Colonic mucosa (tissue), 4 donors: ENCODE measurements at places on chromosomes 7 and 10. TPM values are rescaled to one million over a fixed set of nuclear protein-coding genes. Genes with fewer than 3 reads are reported as not detected.

GRCh38 chr7:102077081-102077480, 209.6 kb upstream of the SH2B2 start:
- DNase-seq = no peak

ZNF804B gene
- not detected for total RNA-seq

GRCh38 chr10:17236468-17237148, 8.6 kb downstream of the VIM start:
- no peak for DNase-seq

GRCh38 chr7:51033727-51034520, 251.2 kb upstream of the GRB10 start:
- DNase-seq = no peak

DNA sequence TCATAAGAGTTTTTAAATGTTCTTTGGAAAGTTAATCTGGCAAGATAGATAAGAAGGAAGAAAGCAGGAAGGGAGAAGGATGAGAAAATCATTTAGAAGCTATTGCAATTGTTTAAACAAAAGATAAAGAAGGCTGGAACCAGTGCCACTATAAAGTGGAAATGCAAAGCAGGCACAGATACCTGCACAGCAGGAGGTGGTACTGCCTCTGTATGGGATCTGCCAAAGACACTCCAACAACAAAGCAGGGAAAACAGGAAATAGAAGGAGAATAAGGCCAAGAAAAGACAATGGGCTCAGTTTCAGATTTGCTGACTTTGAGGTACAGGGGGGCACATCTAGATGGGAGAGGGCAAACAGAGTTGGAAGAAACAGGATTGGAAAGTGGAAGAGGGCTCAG, 138.6 kb downstream of the PPP1R17 start:
- DNase-seq = no peak

MYL10 gene
- total RNA-seq = not detected
